ENCODE measurements at places on chromosomes 16 and 17.

DNA sequence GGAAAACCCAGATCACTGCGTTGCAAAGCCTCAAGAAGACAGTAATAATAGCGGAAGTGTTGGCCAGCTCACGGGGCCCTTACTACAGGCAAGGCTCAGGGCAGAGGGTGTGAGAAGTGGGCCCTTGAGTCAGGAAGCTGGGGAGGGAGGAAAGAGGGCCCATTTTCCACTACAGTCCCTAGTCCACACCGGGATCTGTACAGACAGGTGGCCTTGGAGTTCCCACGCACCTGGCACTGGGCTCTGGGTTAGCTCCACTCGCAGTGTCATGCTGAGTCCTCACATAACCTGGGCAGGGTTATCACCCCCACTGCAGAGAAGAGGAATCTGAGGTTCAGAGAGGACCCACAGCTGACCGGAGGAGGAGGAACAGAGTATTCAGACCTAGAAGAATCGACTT, 16.8 kb upstream of the MTSS2 start:
- no peak for DNase-seq

GRCh38 chr16:2751577-2752034, 832 bp upstream of the SRRM2 start:
- no peak for DNase-seq

DNA sequence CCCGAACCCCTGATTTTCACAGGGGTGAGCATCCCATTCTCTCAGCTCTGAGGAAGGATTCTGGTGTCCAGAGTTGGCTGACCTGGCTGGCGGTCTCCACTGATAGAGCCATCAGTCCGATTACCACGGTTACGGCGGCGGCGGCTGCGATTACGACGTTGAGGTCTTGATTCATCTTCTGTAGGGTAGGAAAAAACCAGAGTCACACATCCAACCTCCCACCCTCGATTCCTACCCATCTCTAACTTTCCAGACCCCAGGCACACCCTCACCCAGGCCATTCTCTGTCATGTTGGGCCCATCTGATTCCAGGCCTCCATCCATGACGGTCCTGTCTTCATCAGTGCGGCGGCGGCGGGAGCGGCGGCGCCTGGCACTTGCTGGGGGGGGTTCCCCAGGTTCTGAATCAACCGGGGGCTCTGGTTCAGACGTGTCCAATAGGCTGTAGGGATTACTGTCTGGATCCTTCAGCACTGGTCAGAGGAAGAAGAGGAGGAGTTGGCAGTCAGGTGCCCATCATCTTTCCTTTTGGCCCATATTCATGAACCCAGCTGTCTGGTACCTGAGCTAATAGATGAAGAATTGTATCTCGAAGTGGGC, 2.6 kb upstream of the SOX15 start:
- no peak for DNase-seq

GRCh38 chr17:4142107-4142900, 526 bp downstream of the ZZEF1 start:
- DNase-seq: no peak

- DNase-seq: peak; percentile 54
Measured at GRCh38 chr16:53068423-53068833, 13.6 kb downstream of the CHD9 start.

- DNase-seq: no peak
Measured at GRCh38 chr16:48810436-48810802, 200.4 kb upstream of the N4BP1 start.

- DNase-seq: no peak
Measured at GRCh38 chr17:48961516-48962233, 6.7 kb downstream of the GIP start.

- no peak for DNase-seq
Measured at GRCh38 chr17:75387771-75388170, 17.7 kb downstream of the GRB2 start.

GRCh38 chr17:75691371-75691791, 24.2 kb downstream of the SAP30BP start:
- peak; percentile 40 for DNase-seq

GRCh38 chr16:84544031-84544773, 39.7 kb upstream of the MEAK7 start:
- no peak for DNase-seq

GRCh38 chr16:3980253-3981111, 100.0 kb upstream of the CREBBP start:
- no peak for DNase-seq

- no peak for DNase-seq
Measured at GRCh38 chr17:15341385-15341849, at the start of gene TEKT3. TEKT3 (minus strand) TSS chr17:15341597; CDS start chr17:15331585, 10,012 bp downstream.

DNA sequence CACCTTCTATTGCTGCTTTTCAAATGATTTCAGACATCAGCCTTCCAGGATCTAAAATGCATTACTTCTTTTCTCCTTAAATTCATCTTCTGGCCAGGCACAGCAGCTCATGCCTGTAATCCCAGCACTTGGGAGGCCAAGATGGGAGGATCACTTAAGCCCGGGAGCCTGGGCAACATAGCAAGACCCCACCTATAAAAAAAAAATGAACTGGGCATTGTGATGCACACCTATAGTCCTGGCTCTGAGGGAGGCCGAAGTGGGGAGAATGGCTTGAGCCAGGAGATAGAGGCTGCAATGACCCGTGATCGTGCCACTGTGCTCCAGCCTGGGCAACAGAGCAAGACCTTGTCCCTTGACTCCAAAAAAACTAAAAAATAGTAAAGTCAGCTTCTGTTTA, 208.5 kb downstream of the SPECC1 start:
- DNase-seq: no peak

DNA sequence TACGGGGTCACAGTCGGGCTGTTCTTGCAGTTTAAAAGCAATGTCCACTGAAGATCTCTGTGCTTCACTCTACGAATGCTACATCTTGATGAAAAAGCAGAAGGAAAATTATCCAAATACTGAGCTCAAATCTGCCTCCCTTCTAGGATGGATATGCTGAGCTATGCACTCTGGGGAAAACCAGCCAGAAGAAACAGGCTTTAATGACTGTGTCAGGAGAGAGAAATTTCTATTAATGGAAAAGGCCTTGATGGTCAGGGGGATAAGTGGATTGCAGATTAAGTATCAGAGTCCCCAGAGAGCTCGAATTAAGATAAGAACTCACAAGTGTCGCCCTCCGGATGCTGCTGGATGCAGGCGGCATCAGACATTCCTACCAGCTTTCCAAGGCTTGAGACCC, 39.6 kb upstream of the RCVRN start:
- no peak for DNase-seq

- DNase-seq: no peak
Measured at GRCh38 chr17:73262676-73263642, 1.3 kb upstream of the CPSF4L start.

DNA sequence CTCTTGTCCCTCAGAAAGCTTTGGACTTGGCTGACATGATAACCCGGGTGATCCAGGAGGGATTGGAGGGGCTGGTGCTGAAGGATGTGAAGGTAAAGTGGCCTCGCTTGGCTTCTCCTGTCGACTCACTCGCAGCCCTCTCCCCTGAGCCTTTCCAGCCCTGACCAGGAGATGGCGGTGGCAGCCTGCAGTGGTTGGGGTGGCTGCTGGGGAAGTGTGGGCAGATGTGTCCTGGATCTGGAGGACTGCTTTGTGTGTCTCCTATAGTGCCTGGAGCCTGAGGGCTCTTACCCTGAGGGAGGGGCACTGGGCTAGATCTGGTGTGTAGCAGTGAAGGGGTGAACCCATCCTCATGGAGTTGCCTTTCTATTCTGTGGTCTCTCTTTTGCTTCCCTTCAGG, 17.9 kb downstream of the LIG3 start:
- peak; percentile 81 for DNase-seq

DNA sequence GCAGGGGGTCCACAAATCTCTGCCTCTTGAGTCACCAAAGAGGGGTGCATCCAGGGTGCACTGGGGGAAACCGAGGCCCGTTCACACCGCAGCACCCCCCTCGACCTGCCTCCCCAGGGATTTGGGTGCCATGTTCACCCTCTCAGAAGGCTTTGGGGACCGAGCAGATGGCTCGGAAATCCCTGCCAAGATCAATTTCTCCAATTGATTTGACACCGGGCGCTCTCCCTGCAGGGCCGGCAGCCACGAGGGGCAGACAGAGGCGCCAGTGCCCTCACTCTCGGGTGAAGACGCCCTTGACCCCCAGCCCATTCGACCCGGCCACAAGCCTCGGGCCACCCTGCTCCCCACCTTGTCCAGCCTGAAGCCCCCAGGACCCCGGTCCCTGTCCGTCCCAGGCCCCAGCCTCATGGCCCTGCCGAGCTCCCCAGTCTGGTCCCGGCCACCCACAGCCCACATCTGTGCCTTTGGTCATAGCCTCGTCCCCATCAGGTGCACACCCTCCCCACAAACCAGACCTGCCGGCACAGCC, 9.3 kb downstream of the SSTR5 start:
- DNase-seq: no peak

DNA sequence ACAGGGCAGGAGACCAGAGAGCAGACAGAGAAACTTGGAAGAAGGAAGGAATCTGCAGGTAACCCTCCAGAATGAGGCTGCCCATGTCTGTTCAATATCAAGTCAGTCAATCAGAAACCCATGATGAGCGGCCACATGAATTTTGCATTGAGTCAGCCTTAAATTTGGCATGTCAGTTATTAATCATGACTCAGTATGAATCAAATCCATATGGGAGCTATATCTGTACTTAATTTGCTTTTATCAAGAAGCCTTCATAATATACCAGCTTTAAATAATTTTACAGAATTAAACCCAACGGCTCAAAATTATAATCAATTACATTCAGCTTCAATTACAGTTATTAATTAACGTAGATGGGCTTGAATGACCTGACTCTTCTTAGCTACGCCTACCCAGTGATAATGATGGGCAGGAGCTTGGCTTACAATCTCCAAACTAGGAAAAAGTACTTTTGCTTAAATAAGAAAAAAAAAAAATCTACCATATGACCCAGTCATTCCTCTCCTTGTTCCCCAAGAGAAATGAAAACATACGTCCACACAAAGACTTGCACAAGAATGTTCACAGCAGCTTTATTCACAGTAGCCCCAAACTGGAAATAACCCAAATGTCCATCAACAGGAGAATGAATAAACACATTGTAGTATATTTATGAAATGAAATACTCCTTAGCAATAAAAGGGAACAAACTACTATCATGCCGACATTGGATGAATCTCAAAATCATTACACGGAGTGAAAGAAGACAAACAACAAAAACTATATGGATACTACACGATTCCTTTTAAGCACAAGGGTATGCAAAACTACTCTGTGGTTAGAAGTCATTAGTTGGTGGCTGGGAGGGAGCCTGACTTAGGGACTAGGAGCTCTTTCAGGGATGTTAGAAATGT, 48.6 kb downstream of the SLC39A11 start:
- no peak for DNase-seq

- DNase-seq: peak; percentile 48
Measured at GRCh38 chr17:46978489-46979146, 435 bp downstream of the RPRML start.

DNA sequence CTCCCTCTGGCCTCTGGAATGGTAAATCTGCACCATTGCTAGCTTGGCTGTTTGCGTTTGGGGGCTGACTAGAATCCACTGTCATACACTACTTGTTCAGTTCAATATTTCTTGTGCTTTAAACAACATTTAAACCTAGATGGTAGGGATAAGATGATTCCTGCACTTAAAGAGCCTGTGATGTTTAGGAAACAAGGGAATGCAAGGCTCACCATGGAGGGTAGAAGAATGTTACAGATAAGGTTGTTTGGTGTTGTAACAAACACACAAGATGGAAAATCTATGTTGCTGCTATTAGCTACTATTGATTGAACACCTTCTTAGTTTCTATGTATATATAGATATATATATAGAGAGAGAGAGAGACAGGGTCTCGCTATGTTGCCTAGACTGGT, 31.4 kb downstream of the YPEL2 start:
- no peak for DNase-seq

DNA sequence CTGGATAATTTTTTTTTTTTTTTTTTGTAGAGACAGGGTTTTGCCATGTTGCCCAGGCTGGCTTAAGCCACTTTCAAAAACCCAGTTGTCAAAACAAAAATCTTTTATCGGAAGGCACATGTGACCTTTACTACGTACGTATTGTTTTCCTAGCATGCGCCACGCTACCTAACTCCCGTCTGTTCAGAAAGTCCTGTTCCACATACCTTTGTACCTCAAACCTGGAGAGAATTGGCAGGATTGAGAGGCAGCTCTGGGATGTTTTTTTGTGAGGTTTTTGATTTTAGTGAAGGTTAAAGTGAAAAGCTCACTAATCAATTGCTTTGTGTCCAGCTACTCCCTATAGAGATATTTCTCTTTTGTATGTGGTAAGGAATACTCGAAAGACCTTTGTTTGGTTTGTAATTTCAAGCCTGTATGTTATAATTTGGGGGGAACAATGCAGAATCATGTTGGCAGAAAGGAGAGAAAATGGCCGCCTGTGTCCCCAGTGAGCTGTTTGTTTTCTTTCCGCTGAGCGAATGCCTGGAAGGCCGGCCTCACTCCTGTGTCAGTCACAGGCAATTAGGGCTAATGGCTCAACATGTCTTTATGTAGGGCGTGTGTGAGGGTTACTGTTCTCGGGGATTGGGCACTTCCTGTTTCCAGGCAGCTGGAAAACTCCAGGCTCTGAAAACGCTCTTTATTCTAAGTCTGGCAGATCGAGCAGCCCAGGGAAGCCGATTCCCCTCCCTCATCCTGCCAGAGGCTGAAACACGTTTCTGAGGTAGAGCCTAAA, 60.8 kb upstream of the CLEC18A start:
- DNase-seq: no peak

- DNase-seq: no peak
Measured at GRCh38 chr17:28544402-28545140, 7.9 kb downstream of the UNC119 start.

GRCh38 chr16:48531011-48531962, 78.7 kb downstream of the N4BP1 start:
- no peak for DNase-seq

- DNase-seq: no peak
Measured at GRCh38 chr16:19909750-19910322, 25.2 kb upstream of the GPRC5B start.

GRCh38 chr17:39777534-39778365, 40.0 kb downstream of the GRB7 start:
- no peak for DNase-seq

DNA sequence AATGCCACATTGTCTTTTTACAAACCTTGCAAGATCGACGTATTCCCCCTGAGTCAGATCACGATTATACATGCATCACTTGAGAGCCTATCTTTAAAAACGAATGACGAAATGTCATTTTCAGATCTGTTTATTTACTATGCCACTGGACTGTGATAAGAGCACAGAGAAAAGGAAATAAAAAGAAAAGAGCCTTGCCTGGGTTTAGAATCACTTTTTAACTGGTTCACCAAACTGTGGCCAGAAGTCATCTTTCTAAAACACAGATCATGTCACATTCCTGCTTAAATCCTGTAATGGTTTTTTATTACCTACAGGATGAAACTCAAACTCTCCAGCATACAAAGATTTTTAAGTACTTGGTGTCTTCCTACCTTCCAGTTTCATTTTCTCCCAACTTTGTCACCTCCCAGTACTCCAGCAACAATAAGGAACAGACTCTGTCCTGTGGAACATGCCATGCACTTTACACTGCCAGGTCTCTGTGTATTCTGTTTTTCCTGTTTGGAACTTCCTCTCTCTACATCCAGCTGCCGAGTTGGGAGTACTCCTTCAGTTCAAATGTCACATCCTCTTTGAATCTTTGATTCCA, 91.5 kb downstream of the SNX11 start:
- DNase-seq: no peak

Measured in activated naive CD8-positive, alpha-beta T cell treated with anti-CD3 and anti-CD28 coated beads, Interleukin-2, amount 10 ng/mL, durations not matched to agents 7 days and 5 days (primary cell).